ENCODE measurements at places on chromosomes 7 and 10.

DNA sequence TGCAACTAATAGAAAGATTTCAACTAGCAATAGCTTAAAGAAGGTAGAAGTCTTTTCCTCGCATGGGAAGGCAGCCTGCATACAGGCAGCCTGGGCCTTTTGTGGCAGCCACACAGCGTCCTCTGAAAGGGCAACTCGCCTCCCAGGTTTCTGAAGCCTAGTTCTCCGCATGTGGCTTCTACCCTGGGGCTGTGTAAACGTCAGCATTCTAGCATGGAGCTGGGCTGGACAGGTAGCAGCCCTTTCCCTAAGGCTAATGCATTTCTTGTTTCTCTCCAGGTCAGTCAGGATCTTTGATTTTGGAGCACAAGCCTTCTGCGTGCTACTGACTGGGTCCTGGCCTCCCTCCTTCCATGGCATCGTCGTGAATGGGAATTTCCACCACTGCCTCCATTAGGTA is 23.8 kb upstream of the SEC61G start:
- no peak for DNase-seq

GRCh38 chr7:140650367-140650766 is 9.8 kb upstream of the DENND2A start:
- DNase-seq = no peak

GRCh38 chr7:75946207-75946855 is 31.4 kb downstream of the POR start:
- DNase-seq = no peak

DNA sequence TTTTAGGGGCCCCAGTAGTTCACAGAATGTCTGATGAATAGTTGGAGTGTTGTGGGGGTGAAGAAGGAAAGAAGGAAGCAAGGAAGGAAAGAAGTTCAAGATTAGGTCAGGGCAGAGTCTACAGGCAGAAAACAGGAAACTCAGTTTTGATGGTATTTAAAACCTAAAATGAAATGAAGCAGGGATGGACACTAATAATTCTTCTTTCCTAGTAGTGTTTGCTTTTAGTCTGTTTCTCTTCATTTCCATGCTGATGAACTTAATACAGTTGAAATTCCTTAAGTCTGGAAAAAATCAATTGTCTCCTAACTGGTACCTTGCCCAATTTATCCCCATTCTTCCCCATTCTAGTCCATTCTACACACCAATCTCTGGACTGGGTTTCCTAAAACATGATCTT is 59.0 kb upstream of the GSAP start:
- DNase-seq = no peak

GRCh38 chr10:118966076-118966849 is 63.3 kb upstream of the NANOS1 start:
- no peak for DNase-seq

DNA sequence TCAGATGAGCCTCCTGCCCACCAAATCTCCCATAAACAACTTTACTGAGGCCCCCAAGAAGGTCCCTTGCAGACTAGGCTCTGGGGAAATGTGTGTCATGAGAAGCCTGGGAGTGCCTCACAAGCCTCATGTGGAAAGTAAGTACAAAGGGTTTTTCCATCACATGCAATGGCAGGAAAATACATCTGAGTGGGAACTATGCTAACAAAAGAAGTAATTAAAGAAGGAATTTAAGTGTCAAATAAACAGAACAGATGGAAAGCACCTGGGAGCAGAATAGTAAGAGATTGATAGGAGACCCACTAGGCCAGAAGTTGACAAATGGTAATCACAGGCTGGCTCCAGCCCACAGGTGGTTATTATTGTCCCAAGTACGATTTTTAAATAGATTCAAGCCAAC is 20.5 kb downstream of the GSAP start:
- no peak for DNase-seq

- peak; percentile 94 for DNase-seq
Measured at GRCh38 chr7:78301407-78301806, 502.8 kb downstream of the PHTF2 start.

GRCh38 chr7:14851610-14852009 is 50.9 kb downstream of the DGKB start:
- DNase-seq = no peak

GRCh38 chr10:36468620-36469019 is 656.8 kb upstream of the ANKRD30A start:
- no peak for DNase-seq

GRCh38 chr7:67754651-67755050 is 758.0 kb downstream of the TYW1 start:
- peak; percentile 55 for DNase-seq
